K562 (cell line): ENCODE measurements at places on chromosomes 11 and 22. TPM values are rescaled to one million over a fixed set of nuclear protein-coding genes. Genes with fewer than 3 reads are reported as not detected.

- no peak for DNase-seq
Measured at GRCh38 chr11:102989379-102990047, 34.0 kb upstream of the MMP13 start.

GRCh38 chr11:68010090-68011041 lies at the start of gene ALDH3B1:
TSS of gene ALDH3B1 (plus strand) at chr11:68010327. CDS start at chr11:68015298, 4,971 bp downstream.
- peak; percentile 86 for DNase-seq

Gene CD248
- polyA plus RNA-seq: not detected in 2 replicates

Gene LAMTOR1
- polyA plus RNA-seq: 85.3 and 93.5 TPM in 2 replicates

DNA sequence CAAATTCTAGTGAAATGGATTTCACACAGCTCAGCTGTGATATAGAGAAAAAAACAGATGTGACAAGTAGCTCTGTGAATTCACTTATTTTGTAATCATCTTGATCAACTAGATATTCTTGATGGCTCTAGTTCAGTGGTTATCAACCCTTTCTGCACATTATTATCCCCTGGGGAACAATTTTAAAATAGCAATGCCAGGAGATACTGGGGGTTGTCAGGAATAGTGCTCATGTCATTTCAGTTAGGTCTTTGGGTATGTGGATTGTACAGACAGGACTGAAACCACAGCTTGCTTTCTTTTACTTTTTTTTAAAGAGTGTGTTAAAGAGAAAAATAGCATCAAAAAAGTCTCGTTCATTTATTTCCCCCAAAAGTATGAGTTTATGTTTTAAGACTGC lies 269.0 kb upstream of the PDGFD start:
- DNase-seq: no peak

DNA sequence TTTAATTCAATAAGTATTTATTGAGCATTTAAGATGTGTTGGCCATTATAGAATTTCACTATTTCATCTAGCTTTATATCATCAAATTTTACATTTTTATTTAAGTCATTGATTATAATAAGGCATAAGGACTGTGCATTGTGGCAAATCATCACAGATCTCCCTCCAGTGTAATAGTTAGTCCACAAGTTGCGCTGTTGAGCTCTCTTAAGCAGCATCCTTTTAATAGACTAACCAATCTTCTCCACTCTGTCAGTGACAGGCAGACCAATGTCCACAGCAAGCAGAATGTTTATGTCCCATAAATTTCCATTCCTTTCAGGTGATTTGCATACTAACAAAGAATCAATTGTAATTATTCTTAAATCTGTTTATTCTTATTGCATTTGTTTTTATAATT lies 595.3 kb upstream of the CCDC90B start:
- DNase-seq: no peak

Gene CARS1
- 94.0 and 106 TPM in 2 replicates for polyA plus RNA-seq

Gene DRICH1
- polyA plus RNA-seq: 0.17 TPM in 1 of 2 replicates, not detected in the other

GRCh38 chr11:65778431-65778900 lies 2.3 kb downstream of the AP5B1 start:
- no peak for DNase-seq

- no peak for DNase-seq
Measured at GRCh38 chr11:44324749-44325525, 15.0 kb upstream of the ALX4 start.

- DNase-seq: peak; percentile 4
Measured at GRCh38 chr11:126834149-126834548, 166.4 kb downstream of the KIRREL3 start.

- DNase-seq: no peak
Measured at GRCh38 chr11:63611395-63611747, 2.9 kb downstream of the PLAAT3 start.

Gene OR5AN1
- polyA plus RNA-seq: not detected in 2 replicates

Gene MOGAT2
- polyA plus RNA-seq: not detected in 2 replicates

DNA sequence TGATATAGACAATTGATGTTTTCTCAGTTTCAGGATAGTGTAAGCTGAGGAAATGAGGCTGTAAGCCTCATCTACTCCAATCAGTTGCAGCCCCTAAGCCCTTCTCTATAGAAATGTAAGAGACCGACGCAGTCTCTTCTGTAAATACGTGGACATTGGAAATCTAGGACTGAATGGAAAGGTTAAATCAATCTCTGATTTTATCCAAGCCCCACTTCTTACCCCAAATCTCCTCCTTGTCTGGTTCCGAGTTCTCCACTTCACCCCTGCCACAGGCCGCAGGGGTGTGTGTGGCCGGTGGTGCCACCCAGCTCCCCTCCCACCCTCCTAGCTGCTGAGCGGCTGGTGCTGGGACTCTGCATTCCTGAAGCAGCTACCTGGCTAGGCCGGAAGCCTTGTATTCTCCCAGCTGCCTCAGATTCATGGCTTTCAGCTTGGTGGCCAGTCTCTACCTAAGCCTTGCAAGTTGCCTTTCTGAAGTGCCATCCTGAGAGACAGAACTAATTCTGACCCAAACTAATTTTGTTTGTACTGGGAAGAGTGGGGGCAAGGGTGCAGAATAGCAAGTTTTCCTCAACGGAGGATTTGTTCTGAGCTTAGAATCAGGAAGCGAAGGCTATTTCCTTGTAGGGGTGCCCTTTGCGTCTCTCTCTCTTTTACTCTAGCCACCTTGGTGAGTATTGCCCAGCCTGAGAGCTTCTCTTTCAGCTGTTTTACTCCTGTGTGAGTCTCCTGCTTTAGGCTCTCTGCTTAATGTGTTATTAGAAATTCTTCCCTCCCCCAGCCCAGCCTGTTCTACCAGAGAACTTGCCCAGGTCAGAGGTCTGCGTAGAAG lies 749 bp downstream of the VWA5A start:
- DNase-seq: no peak

Gene HEPACAM
- polyA plus RNA-seq: not detected in 2 replicates

GRCh38 chr11:92018332-92018731 lies 206.3 kb upstream of the FAT3 start:
- DNase-seq: no peak

GRCh38 chr11:43222215-43222614 lies 89.6 kb upstream of the API5 start:
- no peak for DNase-seq

DNA sequence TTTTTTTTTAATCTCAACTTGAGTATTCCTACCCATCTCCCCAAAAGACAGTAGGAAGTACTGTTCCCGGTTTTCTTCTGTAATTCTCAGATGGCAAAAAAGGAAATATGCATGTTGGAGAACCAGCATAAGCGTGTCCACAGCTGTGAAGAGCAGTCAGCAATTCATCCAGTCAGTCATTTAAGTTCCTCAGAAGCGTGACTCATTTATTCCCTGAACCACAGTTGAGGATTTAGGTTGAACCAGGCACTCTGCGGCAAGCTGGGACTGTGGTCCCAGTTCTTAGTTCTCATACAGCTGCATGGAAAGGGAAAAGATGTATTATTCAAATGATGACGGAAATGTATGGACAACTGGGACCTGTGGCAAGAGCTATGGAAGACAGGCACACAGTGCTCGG lies 61.0 kb upstream of the MYO18B start:
- no peak for DNase-seq

DNA sequence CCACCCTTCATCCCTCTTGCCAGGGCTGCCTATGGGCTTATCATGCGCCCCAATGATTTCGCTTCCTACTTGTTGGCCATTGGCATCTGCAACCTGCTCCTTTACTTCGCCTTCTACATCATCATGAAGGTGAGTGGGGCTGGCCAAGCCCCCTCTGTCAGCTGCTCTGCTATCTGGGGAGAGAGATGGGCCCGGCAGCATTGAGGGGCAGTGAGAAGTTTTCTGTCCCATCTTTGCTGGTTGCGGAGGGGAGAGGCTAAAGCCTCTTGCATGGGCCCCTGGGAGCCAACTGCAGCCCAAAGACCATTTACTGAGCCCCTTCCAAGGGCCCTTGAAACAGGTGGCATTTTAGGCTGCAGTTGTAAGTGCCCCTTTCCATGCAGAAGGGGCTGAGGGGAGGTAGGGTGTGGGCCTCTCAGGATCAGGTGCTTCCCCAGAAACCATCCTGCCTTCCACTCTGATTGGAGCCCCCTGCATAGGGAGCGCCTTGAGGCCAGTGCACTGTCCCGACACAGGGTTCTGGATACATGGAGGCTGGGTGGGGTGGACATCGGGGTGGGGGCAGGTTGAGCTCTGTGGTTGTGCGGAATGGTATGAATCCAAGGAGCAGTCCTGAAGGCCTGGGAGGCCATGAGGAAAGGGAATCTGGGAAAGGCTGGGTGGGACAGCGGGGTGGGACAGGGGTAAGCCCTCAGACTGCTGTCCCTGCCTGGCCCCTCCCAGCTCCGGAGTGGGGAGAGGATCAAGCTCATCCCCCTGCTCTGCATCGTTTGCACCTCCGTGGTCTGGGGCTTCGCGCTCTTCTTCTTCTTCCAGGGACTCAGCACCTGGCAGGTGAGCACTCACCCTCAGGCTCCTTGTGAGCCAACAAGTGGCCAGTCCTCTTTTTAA lies 5.8 kb upstream of the TAGLN start:
- DNase-seq: no peak

Gene ADM2
- polyA plus RNA-seq: 1.3 and 2.2 TPM in 2 replicates

- DNase-seq: no peak
Measured at GRCh38 chr11:22920939-22921565, 60.8 kb upstream of the CCDC179 start.

GRCh38 chr11:95908826-95909225 lies 15.1 kb downstream of the MTMR2 start:
- no peak for DNase-seq

Gene OR52W1
- polyA plus RNA-seq: not detected in 2 replicates

DNA sequence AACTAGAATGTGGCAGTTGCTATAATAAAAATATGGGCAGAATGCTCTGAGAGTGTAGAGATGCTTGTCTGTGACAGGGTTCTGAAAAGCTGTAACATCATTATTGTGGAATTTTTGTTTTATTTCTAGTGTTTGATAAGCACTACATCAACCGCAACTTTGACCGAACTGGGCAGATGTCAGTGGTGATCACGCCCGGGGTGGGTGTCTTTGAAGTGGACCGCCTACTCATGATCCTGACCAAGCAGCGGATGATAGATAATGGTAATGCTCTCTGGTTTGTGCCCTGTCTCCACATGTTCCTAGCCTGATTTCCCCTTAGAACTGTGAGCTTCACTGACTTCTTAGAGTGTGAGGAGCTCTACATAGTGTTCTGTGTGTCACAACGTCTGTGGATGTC lies 48.8 kb downstream of the DEPDC5 start:
- DNase-seq: no peak

DNA sequence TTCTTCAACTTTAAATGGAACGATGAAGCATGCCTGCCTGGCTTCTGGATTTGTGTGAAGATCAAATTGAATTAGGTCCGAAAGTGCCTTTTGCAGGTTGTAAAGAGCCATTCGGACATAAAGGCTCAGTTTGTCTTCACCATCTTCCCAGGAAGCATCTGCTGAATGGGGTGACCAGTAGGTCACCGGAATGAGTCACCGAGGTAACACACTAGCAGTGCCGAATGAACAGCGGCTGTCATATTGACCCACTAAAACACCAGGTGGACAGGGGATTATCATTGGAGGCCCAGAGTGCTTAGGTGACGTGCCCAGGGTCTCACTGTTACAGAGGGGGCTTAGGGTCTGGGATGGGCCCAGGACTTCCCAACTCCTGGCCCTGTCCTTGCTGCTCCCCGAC lies 43.1 kb upstream of the MYH9 start:
- peak; percentile 58 for DNase-seq

Gene VSIG10L2
- not detected in 2 replicates for polyA plus RNA-seq

DNA sequence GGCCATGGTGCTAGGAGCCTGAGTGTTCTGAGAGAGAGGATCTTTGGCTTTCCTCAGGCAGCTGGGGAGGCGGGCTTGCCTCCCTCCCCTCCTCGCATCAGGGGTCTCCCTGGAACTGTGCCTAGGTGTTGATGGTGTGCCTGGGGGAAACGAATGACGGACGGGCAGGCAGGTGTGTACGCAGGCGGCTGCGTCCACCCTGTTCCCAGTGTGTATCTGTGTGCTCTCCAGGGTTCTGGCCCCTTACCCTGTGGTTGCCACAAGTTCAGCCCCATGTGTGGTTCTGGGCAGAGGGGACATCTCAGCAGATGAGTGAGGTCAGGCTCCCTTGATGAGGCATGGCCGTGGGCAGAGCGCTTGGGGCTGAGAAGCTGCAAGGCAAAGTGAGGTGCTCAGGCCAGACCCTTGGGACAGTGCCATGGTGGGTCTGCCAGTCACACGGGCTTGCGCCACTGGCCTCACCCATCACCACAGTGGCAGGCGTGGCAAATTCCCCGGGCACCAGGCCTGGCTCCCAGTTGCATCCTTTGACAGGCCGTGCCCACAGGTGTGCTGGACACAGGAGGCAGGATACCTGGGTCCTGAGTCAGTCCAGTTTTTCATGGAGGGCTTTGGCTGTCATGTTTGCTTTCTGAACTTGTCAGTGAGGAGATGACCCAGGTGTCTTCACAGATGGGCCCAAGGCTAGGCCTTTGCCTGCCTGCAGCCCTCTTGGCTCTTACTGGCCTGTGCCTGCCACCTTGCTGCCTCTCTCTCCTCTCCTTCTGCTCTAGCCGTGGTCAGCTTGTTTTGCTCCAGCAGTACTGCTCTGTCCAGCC lies 27.3 kb downstream of the GNAZ start:
- no peak for DNase-seq

DNA sequence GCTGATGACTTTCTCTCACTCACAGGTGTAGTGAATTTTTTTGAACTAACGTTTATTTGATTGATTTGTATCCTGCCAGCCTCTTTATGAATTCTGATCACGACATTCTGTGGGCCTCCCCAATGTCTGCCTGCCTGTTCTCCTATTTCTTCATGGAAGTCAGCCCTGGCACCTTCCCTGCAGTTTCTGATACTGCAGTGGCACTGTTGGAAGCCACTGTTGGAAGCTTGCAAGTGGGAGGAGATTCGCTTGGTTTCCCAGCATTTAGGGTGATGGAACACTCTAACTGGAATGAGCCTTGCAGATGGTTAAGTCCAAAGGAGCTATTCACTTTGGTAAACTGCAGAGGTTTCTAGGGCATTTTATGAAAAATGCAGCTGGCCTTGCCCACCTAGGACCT lies 1.3 kb upstream of the THY1 start:
- no peak for DNase-seq

Gene HEPN1
- polyA plus RNA-seq: not detected in 2 replicates

DNA sequence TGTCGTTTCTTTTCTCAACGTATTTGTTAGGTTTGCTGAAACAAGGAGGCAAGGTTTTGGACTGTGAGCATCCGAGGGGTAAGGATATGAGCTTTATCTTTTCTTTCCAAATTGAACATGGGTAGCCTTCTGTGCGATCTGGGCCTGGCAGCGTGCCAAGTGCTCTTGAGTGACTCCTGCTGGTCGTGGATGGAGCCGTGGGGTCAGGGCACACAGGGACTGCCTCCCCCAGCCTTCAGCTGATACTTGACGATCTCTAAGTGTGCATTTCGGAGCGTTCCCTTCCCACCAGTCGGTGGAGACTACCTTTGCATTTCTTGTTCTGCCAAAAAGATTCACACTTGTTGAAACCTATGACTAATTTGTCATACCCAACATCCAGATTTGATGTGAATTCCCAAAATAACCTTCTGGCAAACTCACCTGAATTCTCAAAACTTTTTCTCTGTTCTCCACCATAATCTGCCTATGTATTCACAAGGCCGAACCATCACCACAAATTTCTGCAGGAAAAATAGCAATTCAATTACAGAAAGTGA lies 40.1 kb upstream of the CLMP start:
- peak; percentile 79 for DNase-seq

GRCh38 chr22:25643232-25644000 lies 78.9 kb downstream of the GRK3 start:
- no peak for DNase-seq

DNA sequence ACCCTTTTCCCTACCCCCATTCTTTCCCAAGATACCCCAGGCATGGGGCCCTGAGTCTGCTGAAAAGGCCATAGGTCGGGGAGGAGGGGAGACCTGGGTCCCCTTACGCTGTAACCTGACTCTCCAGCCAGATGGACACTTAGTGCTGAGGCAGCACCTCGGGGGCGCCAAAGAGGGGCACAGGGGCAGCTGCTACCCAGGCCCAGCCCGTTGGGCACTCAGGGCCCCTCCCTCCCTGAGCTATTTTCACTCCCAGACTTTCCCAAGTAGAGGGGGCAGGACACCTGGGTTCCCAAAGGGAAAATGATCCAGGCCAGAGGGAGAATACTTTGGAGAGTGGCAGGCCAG lies 933 bp downstream of the ACTN3 start:
- no peak for DNase-seq
